HTR-8/SVneo (cell line): ENCODE measurements at places on chromosomes 6 and 20.

- DNase-seq, result no peak
These were observed 38.6 kb upstream of the APCDD1L start for GRCh38 chr20:58553841-58554240.

- DNase-seq, result no peak
These were observed 4.3 kb upstream of the LTA start for GRCh38 chr6:31567531-31568370.

DNA sequence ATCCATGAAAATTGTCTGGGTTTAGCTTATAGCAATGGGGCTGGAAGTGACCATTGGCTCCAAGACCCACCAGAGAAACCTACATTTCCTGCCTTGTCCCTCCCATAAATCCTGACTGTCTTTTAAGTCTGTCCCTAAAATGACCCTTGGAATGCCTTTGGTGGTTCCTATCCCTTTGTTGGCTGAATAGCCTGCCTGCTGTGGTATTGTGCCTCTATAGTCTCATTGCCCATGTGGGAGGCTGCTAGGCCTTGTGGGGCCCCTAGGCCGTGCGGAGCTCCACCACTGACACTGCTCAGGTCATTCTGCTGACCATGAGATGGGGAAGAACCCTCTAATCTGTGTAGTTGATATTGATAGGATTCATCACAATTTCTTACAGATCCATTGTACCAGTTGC is 43.3 kb downstream of the SCP2D1 start:
- no peak for DNase-seq

- peak; percentile 37 for DNase-seq
These were observed 48.1 kb downstream of the HLA-DPB1 start for GRCh38 chr6:33123732-33124524.

DNA sequence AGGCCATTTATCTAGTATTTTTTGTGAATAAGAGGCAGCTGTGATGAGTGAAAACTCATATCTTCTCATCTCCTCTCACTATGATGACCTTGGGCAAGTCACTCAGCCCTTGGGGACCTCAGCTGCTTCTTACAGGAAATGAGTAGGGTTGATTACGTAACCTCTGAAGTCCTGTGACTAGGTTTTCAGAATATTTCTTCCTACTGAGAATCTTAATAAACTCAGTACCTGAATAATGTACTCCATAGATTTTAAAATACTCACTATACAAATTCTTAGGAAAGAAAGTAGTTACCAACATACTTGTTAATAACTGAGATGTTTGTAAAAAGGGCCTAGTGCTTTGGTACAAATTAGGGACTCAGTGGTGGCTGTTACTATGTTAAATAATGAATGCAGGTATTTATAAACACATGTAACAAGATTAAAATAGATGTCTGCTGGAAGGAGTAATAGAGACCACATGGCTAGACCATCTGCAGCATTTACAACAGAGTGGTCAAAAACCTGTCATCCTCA is 60.9 kb downstream of the RPRD1B start:
- DNase-seq, result peak; percentile 76

- no peak for DNase-seq
These were observed 29.6 kb downstream of the ANKRD6 start for GRCh38 chr6:89462503-89462902.

DNA sequence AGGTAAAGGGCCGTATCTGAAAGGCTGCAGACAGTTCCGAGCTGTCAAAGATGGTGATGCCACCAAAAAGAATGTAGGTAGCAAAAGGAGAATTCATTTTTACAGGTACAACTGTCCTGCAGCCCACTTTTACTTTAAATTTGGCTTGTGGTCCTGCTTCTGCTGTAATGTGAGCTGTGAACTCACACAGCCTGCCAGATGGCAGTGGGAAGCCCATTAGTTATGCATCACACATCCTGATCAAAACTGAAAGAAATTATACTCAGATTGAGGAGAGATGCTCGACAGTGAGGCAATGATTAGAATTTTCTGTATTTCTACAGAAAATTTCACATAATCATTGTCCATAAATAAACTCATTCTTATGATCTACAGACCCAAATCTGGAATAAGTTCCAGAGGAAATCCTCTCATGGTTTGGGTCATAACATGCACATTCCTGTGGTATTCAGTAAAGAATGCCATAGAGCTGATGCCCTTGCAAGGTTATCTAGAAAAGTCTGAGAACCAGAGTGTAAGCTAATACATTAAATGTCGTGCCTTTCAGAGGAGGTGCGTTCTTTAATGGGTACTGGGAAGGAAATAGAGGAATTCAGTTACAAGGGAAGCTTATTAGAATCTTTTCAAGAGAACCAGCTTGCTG is 23.9 kb upstream of the E2F3 start:
- peak; percentile 56 for DNase-seq

DNA sequence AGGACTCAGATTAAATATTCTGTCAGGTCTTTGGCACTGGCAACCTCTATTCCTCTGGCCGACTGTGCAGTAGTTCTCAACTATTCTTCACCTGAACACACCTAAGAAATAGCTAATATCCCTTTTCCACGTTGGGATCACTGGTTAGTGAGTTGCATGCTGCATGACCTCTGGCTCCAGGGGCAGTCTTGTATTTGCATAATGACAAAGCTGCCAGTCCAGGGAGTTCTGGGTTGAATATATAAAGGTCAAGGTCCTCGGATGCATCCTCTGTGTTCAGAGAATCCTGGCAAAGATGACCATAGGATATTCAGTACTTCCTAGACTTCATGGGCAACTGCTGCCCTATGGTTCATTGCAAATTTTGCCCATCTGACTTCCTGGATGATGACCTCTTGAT is 131.2 kb downstream of the DNAH8 start:
- DNase-seq, result no peak

GRCh38 chr6:125781314-125781868 is 9.4 kb upstream of the NCOA7 start:
- DNase-seq, result peak; percentile 21

DNA sequence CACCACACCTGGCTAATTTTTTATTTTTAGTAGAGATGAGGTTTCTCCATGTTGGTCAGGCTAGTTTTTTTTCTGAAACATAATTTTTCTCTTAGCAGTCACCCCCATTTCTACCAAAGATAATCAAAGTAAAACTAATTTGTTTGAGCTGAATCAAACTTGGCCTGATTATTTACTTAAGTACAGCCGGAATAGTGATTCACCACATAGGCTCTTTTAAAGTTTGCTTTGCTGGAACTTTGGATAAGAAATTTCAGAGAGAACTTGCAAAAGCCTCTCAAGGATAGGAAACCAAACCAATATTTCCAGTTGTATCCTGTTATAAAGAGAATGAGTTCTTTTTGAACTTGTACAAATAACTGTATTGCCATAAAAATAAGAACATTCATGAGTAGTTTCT is 105.0 kb upstream of the SYNCRIP start:
- DNase-seq, result no peak

DNA sequence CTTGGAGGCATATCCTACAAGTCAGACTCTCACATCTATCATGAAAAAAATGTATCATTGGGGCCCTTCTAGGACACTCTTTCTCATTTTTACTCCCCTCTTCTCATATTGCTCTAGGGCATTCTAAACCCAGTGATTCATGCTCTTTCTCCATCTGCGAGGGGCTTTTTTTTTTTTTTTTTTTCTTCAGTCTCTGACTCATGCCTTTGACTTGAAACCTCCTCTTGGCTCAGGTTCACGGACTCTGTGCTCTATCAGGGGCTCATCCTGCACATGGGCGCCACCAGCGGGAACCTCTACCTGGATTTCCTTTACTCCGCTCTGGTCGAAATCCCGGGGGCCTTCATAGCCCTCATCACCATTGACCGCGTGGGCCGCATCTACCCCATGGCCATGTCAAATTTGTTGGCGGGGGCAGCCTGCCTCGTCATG is 17.8 kb downstream of the SLC22A1 start:
- peak; percentile 85 for DNase-seq

GRCh38 chr6:169131390-169131789 is 122.3 kb downstream of the THBS2 start:
- no peak for DNase-seq

- DNase-seq, result no peak
These were observed 466 bp upstream of the BFSP1 start for GRCh38 chr20:17531665-17532025.

GRCh38 chr20:1033751-1034414 is 31.8 kb upstream of the RSPO4 start:
- no peak for DNase-seq

GRCh38 chr6:13098793-13099570 is 229.4 kb downstream of the TBC1D7 start:
- DNase-seq, result no peak

- no peak for DNase-seq
These were observed 68.2 kb upstream of the XRN2 start for GRCh38 chr20:21234806-21235483.

DNA sequence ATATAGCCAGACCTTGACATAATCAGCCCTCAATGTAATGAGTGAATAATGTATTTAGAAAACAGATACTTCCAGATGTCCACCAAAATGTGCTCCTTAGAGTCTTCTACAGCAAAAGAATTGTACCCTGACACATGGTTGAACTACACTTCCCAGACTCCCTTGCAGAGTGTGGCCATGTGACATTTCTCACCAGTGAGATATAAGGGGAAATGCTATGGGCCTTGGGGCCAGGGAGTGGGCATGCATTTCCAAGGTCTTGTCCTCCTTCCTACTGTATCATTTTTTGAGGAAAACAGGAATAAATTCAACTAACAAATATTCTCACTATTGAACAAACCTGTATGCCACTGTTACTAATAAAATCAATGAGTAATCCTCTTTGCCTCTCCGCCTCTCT is 211.4 kb upstream of the SMLR1 start:
- DNase-seq, result no peak

DNA sequence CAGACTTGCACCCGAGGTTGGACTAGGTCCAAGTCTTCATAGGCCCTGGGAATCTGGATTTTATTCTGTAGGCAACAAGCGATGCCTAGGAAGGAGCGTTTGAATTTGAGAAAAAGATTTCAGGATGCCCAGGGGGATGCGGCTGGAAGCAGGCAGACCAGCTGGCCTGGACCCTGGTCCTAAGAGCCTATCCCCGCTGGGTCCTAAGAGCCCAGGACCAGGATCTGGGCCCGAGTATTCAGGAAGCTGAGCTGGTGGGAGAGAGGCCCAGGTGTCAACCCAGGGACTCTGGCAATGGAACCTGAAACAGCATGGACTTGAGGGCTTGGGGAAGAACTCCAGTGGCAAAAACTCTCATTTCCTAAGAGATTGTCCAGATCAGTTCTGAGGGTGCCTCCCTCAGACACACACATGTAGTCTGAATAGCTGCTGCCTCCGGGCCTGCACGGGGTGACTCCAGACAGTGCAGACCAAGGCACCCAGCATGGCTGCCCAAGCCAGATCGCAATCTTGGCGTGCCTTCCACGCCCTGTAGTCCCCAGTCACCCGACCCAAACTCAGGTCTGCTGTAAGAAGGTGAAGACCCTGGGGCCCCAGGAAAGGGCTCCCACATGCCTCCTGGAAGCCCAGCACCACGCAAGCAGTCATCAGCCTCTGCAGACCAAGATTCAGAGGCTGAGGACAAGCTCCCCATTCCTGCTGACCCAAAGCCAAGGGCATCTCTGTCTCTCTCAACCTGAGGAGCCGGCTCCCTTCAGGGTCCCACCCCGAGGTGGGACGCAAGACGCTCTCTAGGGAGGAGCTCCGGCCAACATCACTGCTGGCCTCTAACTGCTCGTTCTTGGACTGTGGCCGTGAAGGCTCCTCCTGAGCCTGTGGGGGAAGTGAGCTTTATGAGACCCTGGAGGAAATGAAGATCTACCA is 34.4 kb downstream of the RRBP1 start:
- no peak for DNase-seq

- no peak for DNase-seq
These were observed 1.9 kb downstream of the TRIB3 start for GRCh38 chr20:382291-383115.

DNA sequence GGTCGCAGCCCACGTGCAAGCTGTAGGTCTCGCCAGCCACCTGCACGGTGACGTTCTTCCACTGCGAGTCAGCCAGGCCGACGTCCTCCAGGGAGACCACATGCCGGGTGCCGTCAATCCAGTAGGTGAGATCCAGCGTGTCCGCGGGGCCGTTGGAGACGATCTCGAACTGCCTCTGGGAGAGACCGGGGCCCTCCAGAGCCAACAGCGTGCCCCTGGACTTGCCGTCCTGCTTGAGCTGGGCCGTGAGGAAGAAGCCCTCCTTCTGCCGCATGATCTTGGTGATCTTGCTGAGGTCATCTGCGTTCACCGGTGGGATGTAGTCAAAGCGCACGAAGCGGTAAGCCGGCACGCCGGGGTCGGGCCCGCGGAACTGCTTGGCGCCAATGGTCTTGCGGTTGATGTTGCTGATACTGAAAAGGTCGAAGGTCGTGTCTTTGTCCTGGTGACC is 5.1 kb downstream of the THBS2 start:
- DNase-seq, result no peak

GRCh38 chr6:166194914-166195859 is 27.5 kb upstream of the TBXT start:
- DNase-seq, result no peak

- peak; percentile 56 for DNase-seq
These were observed 867 bp downstream of the TCF21 start for GRCh38 chr6:133889557-133890403.

DNA sequence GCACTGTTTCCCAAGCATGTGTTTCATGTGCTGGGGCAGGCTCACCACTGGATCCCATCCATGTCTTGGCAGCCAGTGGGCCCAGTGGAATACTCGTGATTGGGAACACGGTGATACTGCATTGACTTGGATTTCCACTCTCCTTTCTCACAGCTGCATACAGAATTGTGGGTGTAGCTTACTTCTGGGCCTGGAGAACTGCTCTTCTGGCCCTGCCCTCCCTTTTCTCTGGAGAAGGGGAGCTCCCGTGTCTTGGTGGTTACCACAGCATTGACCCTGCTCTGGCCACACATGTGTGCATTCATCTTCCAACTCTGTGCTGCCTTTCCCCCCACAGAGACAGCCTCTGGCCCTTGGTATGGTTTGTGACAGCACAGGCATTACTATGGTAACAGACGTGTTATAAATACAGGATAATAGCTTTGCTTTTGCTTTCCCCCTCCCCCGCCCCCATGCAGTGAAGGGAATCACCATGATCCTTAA is 21.6 kb downstream of the SOBP start:
- DNase-seq, result no peak

- DNase-seq, result no peak
These were observed 523.4 kb downstream of the TENT5A start for GRCh38 chr6:81228912-81229555.

DNA sequence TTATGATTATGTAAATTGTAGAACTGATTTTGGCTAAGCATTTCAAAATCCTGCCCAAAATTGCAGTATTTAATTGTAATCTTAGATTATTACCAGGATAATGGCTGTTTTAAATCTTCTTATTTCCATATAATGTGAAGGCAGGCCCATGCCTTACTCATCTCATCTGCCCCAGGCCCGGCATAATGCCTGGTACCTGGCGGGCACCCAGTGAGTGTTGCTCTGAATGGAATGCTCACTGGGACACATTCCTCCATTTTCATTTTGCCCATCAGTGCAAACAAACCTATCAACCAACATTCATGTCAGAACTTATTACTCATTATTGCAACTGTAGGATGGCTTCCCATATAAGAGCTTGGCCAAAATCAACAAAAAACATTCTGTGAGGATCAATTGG is 22.8 kb downstream of the SAMD5 start:
- no peak for DNase-seq
